Osteoblast (primary cell): ENCODE measurements at places on chromosomes 5 and 9.

GRCh38 chr5:29208024-29208423 lies 1985.5 kb upstream of the CDH6 start:
- H3K27me3 ChIP-seq, result no peaks in the 10 kb centered on the region
- H3K36me3 ChIP-seq, result no peaks in the 10 kb centered on the region
- H3K4me3 ChIP-seq, result no peak overlapping the region
- no peak overlapping the region for H3K27ac ChIP-seq
- no peaks in the 10 kb centered on the region for H3K4me1 ChIP-seq

DNA sequence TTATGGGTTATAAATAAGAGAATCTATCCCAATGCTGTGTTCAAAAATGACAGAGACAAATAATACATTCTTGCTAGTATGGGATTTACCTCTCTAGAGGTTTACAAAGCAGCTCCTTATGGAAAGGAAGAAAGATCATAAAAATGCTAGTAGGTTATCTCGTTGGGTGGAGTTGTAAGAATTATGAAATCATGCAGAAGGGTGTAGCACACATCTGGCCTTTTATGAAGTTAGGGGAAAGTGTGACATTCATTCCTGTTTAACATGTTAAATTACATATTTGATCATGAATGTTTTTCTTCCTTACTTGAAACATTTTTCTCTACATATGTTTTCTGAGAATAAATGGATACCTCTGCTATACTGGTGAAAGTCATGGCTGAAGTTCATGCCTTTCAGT lies 414.2 kb downstream of the SH3GL2 start:
- H3K4me3 ChIP-seq, result no peak overlapping the region
- H3K27me3 ChIP-seq, result peaks cover 3% of the 10 kb centered on the region
- no peak overlapping the region for H3K27ac ChIP-seq
- H3K36me3 ChIP-seq, result no peaks in the 10 kb centered on the region
- no peak for DNase-seq

- no peaks in the 10 kb centered on the region for H3K27me3 ChIP-seq
- peak overlapping the region; percentile 77 for H3K27ac ChIP-seq
- H3K4me1 ChIP-seq, result peaks cover 18% of the 10 kb centered on the region
- peak overlapping the region; percentile 66 for H3K4me3 ChIP-seq
- H3K36me3 ChIP-seq, result no peaks in the 10 kb centered on the region
- DNase-seq, result peak; percentile 74
These were observed 85.3 kb downstream of the MVB12B start for GRCh38 chr9:126411948-126412284.

DNA sequence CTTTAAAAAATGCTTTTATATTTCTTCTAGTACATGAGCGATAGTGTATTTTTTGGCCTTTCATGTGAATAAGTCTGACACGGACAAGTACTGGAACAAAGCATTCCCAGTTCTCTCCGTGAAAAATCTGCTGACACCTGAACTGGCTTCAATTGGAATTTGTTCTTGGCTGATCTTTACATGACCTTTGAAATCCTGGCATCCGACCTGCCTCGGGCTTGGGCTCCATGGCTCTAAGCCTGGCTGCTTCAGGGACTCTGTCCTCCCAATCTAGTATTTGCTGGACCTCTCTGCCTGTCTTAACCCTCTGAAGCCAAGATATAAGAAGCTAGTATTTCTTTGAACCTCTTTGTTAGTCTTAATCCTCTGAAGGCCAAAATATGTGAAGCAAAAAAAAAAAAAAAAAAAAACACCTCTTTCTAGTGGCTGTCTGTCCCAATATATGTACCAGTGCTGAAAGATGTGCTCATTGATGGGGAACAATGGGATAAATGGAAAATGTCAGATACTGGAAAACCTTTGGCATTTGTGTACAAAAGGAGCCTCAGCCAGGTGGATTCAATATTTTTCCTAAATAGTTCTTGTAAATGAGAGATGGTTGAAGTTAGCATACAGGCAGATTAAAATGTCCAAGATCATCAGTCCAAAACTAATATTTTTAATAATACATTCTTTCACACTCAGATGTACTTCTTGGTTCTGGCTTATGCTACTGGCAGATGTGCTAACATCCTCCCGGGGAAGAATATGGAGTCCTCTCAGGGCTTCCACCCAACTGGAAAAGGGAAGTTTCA lies 470.6 kb downstream of the TUSC1 start:
- no peak overlapping the region for H3K4me3 ChIP-seq
- no peaks in the 10 kb centered on the region for H3K27me3 ChIP-seq
- H3K36me3 ChIP-seq, result no peaks in the 10 kb centered on the region
- no peak for DNase-seq

- no peak overlapping the region for H3K4me3 ChIP-seq
- peak; percentile 14 for DNase-seq
- no peaks in the 10 kb centered on the region for H3K36me3 ChIP-seq
- peaks cover 5% of the 10 kb centered on the region for H3K27me3 ChIP-seq
These were observed 476.0 kb downstream of the ZSWIM6 start for GRCh38 chr5:61808091-61808490.

DNA sequence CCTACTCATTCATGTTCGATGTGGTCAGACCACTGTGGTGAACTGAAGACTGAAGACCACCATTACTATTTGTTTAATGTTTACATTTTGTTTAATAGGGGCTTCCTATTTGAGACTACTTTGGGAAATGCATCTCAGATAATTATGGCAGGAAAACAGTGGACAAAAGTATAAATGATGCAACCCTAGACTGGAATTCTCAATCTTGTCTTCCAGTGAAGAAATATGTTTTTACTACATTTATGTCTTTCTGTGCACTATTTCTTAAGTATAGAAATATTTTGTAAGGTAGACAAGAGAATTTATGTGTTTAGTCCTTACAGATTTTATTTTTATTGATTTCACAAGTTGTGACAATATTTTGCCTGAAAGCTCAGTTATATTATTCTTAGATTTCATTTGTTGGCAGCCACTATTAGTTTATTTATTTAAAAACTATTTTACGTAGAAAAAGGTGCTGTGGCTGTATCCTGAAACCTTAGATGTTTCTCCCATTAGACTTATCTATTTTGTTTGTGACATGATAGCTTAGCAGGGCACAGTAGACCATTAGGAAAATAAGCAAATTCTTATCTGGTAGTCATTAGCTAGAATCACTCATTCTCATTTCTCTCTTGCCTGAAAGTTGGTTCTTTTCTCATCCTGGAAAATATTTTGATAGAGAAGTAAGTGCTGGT lies 39.4 kb upstream of the MRPS30 start:
- DNase-seq, result no peak
- no peak overlapping the region for H3K27ac ChIP-seq
- H3K27me3 ChIP-seq, result no peaks in the 10 kb centered on the region
- H3K36me3 ChIP-seq, result no peaks in the 10 kb centered on the region

DNA sequence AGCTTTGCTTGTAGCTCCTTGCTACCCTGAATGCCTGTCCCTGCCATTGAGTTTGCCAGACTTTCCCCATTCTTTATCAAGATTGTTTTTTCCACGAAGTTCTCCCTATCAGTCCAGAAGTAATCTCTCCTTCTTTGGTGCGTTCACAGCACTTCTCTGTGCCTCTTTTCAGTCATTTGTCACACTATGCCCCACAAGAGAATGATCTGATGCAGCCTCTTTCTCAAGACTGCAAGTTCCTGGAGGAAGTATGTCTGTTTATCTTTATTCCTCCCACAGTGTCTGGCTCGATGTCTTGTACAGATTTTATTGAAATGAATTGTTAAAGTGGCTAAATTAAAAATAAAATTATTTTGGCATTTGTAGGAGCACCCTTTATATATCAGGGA lies 99.3 kb downstream of the CCDC192 start:
- H3K27me3 ChIP-seq, result no peaks in the 10 kb centered on the region
- peak overlapping the region; percentile 12 for H3K4me3 ChIP-seq

DNA sequence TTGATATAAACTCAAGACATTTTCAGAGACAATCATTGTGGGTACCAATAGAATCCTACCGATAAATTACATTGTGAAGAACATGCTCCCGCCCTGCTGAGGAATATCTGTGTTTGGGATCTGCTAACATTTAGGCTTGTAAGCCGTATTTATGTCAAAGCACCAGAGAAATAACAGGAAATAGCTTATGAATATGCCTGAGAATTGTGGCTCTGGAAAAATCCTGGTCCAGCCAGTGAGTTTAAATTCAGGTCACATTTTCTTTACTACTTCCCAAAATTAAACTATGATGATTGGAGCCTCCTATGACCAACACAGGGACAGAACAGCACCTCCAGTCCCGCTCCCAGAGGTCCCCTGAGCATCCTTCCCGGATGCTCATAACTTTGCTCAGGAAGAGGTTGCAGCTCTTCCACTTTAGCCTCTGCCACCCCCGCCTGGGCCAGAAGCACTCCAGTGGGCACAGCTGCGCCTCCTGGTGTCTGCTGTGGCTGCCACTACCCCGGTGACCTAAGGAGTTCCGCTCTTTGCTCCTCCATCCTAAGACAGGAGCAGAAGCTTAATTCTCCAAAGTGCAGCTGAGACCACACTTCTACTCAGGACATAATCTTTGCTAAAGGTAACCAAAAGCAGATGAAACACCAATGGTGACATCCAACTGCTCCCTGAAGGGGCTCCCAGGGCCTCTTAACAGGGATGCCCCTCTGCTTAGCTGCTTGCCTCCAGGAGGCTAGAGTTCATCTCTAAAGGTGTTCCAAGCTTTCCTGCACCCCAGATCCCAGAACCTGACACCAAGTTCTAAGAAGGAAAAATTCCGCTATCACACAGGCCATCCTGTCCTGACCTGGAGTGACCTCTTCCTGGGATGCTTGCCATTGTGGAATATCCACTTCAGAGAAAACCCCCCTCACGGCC lies 58.8 kb downstream of the SLC1A1 start:
- H3K4me1 ChIP-seq, result peaks cover 18% of the 10 kb centered on the region

- H3K27ac ChIP-seq, result no peak overlapping the region
- no peak overlapping the region for H3K4me3 ChIP-seq
These were observed 7.1 kb downstream of the FLT4 start for GRCh38 chr5:180642181-180642775.

DNA sequence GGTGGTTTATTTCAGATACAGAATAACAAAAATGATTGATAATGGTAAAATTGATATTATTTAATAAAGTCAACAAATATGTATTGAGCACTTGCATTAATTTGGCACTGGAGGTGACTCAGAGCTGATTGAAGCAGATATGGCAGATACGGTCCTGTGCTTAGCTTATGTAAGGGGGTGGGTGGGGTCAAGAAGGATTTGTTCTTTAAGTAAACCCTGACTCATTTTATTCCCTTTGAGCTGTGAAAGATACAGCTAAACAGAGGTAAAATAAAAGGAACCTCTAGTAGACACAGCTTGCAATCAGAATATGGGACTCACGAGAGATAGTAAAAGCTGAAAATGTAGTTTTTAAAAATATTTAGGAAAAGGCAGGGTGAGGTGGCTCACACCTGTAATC lies 201.3 kb upstream of the CLINT1 start:
- H3K4me3 ChIP-seq, result no peak overlapping the region
- DNase-seq, result no peak
- H3K36me3 ChIP-seq, result no peaks in the 10 kb centered on the region
- H3K27ac ChIP-seq, result no peak overlapping the region

GRCh38 chr5:163915481-163915961 lies 410.1 kb downstream of the MAT2B start:
- H3K4me1 ChIP-seq, result peaks cover 4% of the 10 kb centered on the region
- H3K36me3 ChIP-seq, result no peaks in the 10 kb centered on the region
- no peak overlapping the region for H3K4me3 ChIP-seq
- no peaks in the 10 kb centered on the region for H3K27me3 ChIP-seq
- no peak for DNase-seq

- H3K4me3 ChIP-seq, result no peak overlapping the region
- no peaks in the 10 kb centered on the region for H3K36me3 ChIP-seq
- no peak for DNase-seq
- H3K27me3 ChIP-seq, result no peaks in the 10 kb centered on the region
- H3K4me1 ChIP-seq, result no peaks in the 10 kb centered on the region
These were observed 18.0 kb upstream of the NR4A3 start for GRCh38 chr9:99803694-99804093.

DNA sequence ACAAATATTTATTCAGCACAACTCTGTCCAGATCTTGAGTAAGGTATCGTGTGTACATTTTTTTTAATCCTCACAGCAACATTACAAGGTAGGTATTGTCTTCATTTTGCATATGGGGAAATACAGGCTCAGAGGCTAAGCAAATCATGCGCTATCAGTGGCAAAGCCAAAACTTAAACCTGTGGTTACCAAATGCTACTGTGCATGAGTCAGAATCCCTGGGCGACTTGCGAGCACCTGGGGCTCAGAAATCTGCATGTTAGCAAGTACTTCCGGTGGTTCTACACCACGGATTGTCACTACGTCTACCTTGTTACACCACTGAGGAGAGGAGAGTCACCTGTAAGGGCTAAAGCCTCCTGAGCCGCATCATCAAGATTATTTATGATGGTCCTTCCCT lies 21.3 kb downstream of the C5orf58 start:
- no peak overlapping the region for H3K4me3 ChIP-seq
- H3K4me1 ChIP-seq, result no peaks in the 10 kb centered on the region
- H3K36me3 ChIP-seq, result no peaks in the 10 kb centered on the region
- H3K27me3 ChIP-seq, result peaks cover 32% of the 10 kb centered on the region
- DNase-seq, result no peak
- no peak overlapping the region for H3K27ac ChIP-seq
